ENCODE measurements at places on chromosomes 1 and 21.

GRCh38 chr1:188406636-188407035 lies 1577.9 kb downstream of the PLA2G4A start:
- DNase-seq: no peak

GRCh38 chr1:222996310-222996975 lies 146.6 kb downstream of the TLR5 start:
- no peak for DNase-seq

- DNase-seq: no peak
These were observed 64.8 kb downstream of the ATP2B4 start for GRCh38 chr1:203691447-203691846.

DNA sequence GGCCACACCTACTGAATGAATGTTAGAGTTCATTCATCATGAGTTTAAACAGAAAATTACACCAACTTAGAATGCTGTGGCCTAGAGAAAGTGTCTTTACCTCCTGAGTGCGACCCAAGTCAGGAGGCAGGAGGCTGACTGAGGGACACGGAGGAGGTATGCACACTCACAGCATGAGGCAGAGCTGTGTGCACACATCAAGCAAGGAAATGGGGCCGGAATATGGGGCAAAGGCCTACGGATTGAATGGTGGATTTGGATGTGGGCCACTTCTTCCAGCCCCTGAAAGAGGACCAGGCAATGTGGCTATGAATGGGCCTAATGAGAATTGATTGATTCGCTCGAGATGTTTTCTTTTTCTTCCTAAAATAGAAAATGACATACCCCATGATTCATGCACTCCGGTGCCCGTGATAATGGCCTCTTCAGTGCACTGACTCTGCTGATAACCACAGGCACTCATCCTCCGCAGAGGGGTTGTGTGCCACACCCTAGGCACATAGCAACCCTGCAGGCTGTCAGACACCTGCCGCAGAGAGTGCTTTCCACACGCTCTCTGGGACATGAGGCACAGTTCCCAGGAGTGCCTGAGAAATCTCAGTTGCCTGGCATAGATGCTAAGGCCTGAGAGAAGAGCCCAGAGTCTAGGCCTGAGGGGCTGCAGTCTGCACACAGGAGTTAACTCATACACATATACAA lies 155.5 kb downstream of the GLUL start:
- no peak for DNase-seq

DNA sequence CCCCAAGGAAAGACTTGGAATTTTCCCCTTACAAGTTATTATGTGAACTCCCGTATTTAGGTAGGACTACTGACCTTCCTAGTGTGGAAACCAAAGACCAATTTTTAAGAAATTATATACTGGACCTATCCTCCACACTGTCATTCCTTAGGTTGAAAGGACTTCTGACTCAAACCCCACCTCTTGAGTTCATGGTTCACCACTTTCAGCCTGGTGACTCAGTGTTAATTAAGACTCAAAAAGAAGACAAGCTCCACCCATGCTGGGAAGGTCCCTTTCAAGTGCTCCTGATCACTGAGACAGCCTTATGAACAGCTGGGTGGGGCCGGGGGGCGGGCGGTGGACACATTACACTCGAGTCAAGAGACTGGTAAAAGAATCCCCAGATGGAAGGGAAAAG lies 113.2 kb downstream of the LRRC53 start:
- DNase-seq: no peak

- no peak for DNase-seq
These were observed 114.3 kb downstream of the NMNAT2 start for GRCh38 chr1:183303901-183304300.

Measured in H1 (cell line).